Stimulated activated CD4-positive, alpha-beta T cell treated with anti-CD3 and anti-CD28 coated beads, Interleukin-12 subunit alpha, Interleukin-12 subunit beta, amount 100 ng/mL, for 24 hours (primary cell): ENCODE measurements at places on chromosomes 11 and 22.

GRCh38 chr11:110896358-110896757 is 184.1 kb upstream of the ARHGAP20 start:
- DNase-seq, result no peak

GRCh38 chr11:33899400-33900037 is 7.6 kb upstream of the LMO2 start:
- no peak for DNase-seq

- peak; percentile 13 for DNase-seq
Measured at GRCh38 chr22:39205344-39206021, 39.3 kb downstream of the PDGFB start.

DNA sequence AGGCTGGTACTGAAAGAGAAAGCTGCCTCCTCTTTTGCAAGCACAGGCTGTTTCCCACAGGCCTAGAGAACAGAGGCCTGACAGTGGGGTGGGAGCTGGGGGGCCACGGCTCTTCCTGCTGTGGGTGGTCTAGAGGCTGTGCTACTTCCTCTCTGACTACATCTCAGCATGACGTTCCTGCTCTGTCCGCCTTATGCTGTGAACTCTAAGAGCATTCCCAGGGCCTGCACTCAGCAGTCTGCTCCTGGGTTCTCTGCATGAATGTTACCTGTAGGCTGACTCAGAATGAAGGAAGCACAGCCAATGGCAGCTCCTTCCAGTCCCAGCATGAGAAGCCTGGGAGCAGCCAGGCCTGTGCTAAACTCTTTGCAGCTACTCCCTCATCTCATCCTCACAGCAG is 534.3 kb downstream of the NTM start:
- no peak for DNase-seq

DNA sequence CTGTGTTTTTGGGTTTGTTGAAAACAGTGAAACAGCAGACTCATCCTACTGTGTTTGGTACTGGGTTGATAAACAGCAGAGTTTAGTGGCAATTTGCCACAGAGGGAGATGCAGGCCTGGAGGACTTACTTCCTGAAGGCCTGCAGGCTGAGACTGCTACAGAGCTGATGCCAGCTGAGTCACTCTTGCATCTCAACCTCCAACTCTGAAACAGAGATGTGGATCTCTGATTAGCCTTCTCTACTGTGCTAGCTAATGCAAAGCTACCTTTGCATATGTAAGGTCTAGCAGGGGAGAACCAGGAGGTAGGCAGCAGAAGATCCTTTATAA is 14.3 kb downstream of the ATP5MG start:
- no peak for DNase-seq

DNA sequence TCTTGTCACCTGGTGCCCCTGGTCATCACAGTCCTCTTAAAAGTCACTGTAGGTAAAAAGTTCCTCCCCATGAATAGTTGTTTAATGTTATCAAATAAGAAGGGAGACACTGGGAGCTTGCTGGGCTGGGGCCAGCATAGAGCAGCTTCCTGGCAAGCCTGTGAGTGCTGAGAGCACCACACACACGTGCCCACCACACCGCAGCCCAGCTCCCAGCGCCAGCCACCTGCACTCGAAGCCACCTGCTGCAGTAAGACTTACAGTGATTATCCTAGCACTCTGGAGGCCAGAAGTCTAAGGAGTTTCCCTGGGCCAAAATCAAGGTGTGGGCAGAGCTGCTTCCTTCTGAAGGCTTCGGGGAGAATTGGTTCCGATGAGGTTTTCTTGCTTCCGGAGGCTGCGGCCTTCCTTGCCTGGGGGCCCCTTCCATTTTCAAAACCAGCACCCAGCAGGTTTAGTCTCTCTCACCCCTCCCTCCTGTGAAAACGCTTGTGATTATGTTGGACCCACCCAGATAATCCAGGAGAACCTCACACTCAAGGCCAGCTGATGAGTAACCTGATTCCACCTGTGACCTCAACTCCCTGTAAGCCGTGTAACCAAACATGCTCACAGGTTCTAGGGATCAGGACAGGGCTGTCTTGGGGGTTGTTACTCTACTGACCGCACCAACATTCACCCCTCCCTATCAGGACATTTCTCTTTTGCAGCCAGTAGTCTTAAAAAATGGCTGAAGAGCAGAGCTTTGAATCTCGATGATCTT is 687.2 kb downstream of the TBC1D22A start:
- no peak for DNase-seq

GRCh38 chr11:90216611-90217010 is 6.2 kb downstream of the CHORDC1 start:
- no peak for DNase-seq

DNA sequence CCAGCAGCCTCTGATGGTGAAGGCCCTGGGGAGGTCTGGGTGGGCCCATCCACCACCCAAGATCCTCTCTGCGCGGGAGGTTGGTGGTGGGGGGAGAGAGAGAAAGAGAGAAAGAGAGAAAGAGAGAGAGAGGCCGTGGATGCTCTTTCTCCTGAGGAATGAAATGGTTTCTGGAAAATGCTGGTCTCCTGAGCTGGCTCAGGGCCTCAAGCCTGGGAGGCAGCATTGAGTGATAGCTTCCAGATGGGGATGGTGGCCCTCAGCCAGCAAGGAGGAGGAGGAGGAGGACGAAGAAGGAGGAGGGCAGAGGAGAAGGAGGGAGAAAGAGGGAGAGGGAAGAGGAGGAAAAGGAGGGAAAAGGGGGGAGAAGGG is 4.6 kb downstream of the TSPAN32 start:
- DNase-seq, result no peak

- DNase-seq, result no peak
Measured at GRCh38 chr11:72856065-72856464, 41.9 kb downstream of the ATG16L2 start.

DNA sequence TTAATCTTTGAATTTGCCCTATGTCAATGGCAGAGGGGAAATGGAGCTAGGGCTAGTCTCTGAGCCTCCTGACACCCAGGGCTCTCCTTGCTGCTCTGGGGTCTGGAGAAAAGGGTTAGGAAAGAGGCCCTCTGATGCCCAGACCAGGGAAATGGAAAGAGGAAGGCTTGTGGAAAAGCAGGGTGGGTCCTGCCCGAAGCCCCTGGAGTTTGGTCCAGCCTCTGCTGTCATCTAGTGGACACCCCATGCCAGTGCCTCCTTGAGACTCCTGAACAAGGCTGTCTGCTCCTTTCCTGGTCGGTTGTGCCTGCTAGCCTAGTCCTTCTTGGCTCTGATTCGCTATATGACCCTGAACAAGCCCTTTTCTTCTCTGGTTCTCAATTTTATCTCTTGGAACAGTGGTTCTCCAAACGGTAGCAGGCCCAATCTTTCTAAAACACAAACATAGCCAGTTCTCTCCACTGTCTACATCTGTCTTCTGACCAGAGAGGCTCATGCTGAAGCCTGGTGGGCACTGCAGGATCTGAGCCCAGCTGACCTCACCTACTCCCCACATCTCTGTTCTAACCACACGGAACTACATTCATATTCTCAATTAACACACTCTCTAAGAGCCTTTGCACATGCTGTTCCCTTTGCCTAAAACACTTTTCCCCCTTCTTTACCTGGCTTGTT is 8.8 kb upstream of the PLA2G3 start:
- peak; percentile 25 for DNase-seq

DNA sequence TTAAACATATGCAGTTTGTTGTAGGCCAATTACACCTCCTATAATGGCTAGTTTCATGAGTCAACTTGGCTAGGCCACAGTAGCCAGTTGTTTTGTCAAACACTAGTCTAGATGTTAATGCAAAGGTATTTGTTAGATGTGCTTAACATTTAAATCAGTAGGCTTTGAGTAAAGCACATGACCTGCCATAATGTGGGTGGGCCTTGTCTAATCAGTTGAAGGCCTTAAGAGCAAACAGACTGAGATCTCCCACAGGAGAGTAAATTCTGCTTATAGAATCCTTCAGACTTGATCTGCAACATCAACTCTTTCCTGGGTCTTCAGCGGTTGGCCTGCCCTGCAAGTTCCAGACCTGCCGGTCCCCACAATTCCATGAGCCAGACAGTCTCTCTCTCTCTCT is 1345.9 kb downstream of the BRD1 start:
- DNase-seq, result no peak

DNA sequence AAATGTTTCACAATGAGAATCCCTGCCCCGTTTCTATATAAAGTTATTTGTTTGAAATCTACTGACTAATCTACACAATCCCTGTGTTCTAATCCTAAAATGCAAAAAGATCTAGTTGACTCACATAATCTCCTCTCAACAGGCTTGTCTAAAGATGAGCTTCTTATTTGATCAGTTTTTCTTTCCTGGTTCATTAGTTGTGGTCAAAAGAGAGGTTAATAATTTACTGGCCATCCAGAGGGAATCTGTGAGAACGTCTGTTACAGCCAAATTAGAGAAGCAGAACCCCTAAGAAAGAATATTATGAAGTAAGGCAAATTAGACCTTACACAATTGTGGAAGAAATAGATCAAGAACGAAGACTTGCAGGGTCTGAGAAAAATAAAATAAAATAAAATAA is 173.7 kb upstream of the ANO3 start:
- DNase-seq, result no peak

DNA sequence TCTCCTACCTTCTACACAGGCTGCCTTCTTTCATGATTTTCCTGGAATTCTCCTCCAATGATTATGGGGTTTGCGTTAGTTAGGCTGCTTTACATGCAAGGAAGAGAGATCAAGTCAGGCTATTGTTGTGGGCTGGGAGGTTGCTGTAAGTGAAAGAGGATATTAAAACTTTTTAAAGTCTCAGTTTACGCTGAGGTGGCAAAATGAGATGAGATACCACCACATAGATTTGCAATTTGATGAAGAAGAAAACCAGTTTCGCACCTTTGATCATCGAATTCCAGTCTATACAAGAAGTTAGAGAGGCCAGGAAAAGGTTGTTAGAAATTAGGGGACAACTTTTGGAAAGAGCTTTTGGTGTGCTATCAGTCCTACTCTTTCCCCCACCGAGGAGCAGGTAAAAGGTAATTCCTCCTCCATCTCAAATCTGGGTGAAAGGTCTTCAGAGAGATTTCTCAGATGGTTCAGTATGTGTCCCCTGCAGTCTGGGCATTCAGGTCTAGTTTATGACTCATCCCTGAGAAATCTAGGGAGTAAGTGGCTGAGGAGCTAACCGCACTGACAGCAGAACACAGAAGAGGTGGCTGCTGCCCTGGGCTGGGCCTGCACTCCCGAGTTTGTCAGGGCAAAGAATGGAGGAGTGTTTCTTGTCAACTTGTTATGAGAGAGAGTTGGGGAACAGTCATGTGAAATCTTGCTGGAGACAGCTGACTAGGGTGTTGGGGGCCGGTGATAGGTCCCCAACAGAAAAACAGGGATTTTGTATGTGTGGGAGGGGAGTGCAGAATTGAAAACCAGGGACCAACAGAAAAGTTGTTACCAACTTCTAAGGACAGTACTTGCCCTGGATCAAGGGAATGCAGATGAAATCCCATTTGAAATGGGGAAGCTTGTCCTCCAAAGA is 34.7 kb downstream of the CCDC83 start:
- DNase-seq, result no peak

- no peak for DNase-seq
Measured at GRCh38 chr11:114316980-114317786, 21.0 kb downstream of the NNMT start.

GRCh38 chr11:95137299-95137698 is 47.7 kb downstream of the ENDOD1 start:
- no peak for DNase-seq

GRCh38 chr22:30296833-30297232 is 7.5 kb upstream of the CASTOR1 start:
- DNase-seq, result no peak

DNA sequence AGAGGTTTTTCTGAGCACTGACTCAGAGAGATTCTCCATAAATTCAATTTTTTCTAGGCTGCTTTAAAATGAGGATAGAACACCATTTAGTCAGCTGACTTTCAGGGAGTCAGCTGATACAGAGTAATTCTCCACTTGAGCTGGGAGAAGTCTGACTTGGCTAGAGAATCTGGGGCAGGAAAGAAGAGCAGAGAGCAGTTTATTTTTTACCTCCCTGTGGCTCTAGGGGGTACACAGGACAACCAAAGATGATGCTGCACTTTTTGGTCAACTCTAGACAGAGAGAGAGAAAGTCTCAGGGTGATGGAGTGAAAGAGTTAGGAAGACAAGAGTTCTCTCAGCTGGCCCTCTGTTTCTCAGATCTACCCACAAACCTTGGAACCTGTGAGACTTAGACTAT is 67.3 kb upstream of the EED start:
- DNase-seq, result no peak

GRCh38 chr11:12411393-12411792 is 34.0 kb downstream of the PARVA start:
- no peak for DNase-seq

GRCh38 chr11:126311401-126312291 is 7.8 kb downstream of the DCPS start:
- DNase-seq, result no peak

DNA sequence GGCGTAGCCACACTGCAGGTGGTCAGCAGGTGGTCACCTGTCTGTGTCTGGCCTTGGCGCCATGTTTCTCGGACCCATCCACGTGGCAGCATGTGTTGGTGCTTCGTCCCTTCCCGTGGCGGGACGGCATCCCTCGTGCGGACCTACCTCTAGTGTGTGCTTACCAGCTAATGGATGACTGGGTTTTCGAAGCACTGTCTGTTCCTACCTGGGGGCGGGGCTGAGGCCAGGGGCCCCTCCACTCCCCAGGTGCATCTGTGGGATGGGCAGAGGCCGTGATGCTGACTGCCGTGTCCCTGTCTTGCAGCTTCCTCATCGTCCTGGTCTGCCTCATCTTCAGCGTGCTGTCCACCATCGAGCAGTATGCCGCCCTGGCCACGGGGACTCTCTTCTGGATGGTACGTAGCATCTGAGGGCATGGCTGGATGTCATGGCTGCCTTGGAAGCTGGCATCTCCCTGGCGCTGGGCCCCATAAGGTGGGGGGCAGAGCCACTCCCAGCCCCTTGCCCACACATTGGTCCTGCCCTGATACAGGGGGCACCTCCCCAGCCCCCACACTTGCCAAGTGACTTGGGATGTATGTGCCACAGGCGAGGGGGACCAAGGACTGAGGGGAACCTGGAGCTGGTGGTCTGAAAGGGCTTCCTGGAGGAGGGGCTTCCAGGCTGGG is 82.9 kb downstream of the KCNQ1 start:
- no peak for DNase-seq

DNA sequence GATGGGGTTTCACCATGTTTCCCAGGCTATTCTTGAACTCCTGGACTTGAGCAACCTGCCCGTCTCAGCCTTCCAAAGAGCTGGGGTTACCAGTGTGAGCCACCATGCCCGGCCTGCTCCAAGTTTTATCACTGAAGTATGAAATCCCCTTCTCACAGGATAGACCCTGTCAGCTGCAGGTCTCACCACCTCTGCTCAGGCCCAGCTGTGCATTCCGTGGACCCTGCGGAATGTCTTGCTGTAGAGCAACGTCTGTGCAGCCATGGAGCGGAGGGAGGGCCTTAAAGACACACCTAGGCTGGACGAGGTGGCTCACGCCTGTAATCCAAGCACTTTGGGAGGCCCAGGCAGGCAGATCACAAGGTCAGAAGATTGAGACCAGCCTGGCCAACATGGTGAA is 625.4 kb downstream of the BRD1 start:
- DNase-seq, result no peak

GRCh38 chr22:44543362-44543761 is 45.3 kb upstream of the RTL6 start:
- DNase-seq, result no peak

- no peak for DNase-seq
Measured at GRCh38 chr11:78432058-78432515, 14.5 kb upstream of the GAB2 start.

GRCh38 chr11:17238377-17238776 is 30.6 kb upstream of the PIK3C2A start:
- DNase-seq, result no peak
